Mesenteric fat pad (tissue), 1 donor: ENCODE measurements at places on chromosomes 11 and 22.

- no peak for DNase-seq
Observed at GRCh38 chr11:106159836-106160235, 82.4 kb downstream of the AASDHPPT start.

GRCh38 chr11:77467993-77468392 lies 5.9 kb downstream of the PAK1 start:
- no peak for DNase-seq

DNA sequence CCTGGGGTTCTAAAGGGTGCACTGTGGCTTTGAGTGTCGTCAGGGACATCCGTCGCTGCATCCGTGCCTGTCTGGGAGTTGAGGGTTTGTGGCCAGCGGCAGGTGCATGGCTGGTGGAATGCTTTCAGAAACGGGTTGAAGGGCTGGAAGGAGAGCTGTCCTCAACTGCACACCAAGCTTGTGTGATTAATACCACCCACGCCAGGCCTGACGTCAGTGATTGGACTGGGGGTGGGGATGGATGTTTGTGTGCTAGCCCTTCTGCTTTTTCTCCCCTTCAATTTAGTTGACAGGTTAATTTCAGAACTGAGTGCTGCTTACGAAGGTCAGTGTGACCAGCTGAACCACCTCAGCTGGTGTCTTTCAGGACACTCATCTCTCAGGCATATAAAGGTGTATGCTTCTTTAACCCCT lies 3.2 kb upstream of the GAB2 start:
- no peak for DNase-seq

DNA sequence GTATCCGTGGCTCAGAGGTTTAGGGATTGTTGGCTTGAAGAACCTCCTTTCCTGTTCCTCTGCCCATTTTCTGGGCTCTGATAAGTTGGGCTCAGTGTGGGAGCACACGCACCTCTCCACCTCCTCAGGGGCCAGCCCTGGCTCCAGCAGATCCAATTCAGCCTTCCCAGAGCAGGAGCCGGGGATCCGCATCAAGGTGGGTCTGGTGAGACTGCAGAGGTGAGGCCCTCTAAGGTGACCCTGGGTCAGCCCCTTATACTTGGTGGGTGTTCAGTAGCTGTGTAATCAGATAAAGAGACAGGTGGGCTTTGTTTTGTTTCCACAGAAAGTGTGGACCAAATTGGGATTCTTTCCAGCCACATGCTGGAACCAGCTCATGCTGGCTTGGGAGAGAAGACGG lies 1466.0 kb downstream of the TBC1D22A start:
- DNase-seq, result no peak

DNA sequence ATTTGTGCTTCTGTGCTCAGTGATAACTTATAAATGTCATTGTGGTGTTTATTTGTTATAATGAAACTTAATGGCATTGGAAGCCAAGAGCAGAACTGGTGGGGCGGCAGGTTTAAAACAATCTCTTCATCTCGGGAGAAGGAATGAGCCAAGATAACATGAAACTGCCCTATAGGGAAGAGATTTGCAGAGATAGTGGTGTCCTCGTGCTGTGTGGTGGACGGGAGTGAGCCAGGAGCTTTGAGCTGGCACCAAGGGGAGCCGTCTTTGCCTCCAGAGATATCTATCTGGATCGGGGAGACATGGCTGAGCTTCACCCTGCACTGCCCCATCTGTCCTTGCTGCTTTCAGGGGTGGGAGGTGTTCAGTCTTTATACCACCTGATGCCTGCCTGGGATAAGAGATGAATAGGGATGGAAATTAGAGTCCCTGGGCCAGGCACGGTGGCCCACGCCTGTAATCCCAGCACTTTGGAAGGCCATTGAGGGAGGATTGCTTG lies 189.6 kb downstream of the ST3GAL4 start:
- DNase-seq, result no peak

- DNase-seq, result no peak
Observed at GRCh38 chr22:21951931-21952465, 650 bp downstream of the PPM1F start.

DNA sequence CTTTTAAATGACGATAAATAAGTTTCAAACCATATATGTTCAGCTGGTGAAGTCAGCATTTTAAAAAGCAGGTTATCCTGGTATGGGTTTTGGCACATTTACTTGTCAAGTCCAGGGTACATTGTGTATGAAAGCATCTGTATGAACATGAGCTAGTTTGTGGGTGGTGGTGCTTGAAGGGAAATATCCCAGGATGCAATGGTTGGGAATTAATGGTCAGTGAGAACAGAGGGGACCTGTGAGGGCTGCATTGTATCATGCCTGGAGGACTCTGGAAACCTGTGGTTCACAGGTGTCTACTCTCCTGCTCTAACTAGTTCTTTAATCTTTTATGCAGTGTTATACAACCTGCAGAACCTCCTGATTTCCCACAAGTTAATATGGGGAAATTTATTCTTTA lies 5.8 kb downstream of the DEPDC7 start:
- no peak for DNase-seq

DNA sequence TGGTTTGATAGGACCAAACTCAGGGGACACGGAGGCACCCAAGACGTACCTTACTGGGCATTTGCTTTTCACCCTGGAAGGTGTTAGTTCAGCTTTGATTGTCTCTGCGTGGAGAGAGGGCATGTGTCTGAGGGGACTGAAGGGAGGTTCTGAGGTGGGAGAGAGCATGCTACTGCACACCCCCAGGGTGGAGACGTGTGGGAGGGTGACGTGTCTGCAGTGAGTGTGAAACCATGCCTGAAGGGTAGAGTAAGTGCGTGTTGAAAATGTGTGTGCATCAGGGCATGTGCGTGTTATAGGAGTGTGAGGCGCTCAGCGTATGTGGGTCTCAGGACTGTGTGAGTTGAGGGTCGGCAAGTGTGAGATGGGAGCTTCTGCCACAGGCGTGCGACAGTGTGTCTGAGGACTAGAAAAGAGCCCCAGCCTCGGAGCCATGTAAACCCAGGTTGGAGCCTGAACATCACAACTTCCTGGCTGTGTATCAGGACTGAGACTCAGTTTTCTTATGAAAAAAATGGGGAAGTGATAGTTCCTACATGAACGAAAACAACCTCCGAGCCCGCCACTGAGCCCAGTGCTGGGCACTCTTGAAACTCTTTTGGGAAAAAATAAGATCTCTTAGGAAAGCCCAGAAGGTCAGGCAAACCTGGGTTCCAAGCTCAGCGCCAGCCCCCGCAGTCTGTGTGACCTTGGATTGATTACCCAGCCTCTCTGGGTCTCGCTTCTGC lies 11.8 kb upstream of the KCNJ11 start:
- no peak for DNase-seq

GRCh38 chr11:72452495-72452894 lies 18.2 kb upstream of the CLPB start:
- DNase-seq, result no peak

GRCh38 chr11:86800960-86801272 lies 574 bp downstream of the PRSS23 start:
- DNase-seq, result no peak

- no peak for DNase-seq
Observed at GRCh38 chr11:61893981-61894380, 2.6 kb upstream of the FADS3 start.

GRCh38 chr11:60332846-60333245 lies 5.8 kb downstream of the MS4A6E start:
- no peak for DNase-seq

- no peak for DNase-seq
Observed at GRCh38 chr11:48036466-48036865, 56.1 kb downstream of the PTPRJ start.

DNA sequence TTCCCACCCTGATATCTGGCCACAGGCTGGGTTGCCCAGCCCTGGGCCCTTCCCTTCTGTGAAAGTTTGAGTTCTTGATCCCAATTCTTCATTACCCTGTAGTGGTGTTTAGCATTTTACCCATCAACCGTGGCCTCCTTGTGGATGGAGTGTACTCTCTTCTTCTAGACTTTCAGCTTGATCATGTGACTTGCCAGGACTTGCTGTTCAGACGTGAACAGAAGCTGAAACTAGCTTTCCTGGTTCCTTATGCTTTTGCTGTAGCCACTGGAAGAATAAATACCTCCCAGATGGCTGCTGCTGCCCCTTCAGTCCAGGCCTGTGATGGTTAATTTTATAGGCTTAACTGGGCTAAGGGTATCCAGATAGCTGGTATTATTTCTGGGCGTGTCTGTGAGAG lies 32.7 kb upstream of the DAGLA start:
- DNase-seq, result no peak

GRCh38 chr11:132410383-132410782 lies 1040.0 kb downstream of the NTM start:
- no peak for DNase-seq

DNA sequence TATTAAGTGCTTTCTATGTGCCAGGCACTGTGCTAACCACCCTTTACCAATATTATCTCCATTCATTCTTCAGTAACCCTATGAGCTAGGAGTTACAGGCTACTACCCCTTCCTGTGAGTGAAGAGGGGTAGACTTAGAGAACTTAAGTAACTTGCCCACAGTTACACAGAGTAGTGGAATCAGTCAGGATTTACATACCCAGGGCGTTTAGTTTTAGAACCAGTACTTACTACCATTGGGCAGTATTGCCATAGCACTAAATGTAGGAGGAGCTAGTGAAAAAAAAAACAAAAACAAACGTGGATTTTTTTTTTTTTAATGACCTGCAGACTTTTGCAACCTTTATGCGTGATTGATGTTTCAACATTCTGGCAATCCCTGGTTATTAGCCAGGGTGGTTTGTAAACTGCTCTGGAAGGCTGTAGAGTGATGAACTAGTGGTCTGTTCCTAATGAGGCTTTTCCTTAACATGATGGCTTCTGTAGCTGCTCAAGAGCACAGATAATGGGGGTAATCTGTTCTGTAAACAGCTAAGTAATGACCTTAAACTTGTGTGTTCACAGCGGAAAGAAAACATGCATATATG lies 11.4 kb downstream of the TBCEL start:
- no peak for DNase-seq

GRCh38 chr11:17431139-17431538 lies 42.7 kb upstream of the KCNJ11 start:
- no peak for DNase-seq

GRCh38 chr11:6746086-6746618 lies 25.6 kb downstream of the OR2AG2 start:
- DNase-seq, result no peak

DNA sequence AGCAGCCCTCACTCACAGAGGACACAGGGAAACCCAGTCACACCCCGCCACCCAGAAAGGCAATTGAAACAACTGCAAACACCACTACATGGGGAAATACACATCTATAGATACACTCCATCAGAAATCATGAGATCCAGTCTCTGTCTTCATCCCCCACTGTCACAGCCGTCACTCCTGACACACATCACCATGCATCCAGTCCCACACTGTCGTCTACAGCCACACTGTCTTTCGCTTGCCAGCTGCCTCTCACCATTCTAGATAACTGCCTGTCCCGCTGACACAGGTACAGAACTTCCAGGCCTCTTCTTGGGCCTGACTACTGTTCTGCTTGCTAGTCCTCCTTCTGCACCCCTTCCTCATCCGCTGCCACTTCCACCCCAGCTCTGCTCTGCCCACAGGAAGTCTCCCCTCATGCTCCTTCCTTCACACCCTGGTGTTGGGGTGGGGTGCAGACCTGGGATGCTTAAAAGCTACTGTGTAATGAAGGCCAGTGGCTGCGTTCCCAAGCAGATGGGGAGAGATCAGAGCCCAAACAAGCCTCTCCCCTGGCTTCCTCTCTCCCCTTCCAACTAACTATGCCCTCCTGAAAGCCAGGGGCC lies 42.6 kb downstream of the SLC22A12 start:
- no peak for DNase-seq

- DNase-seq, result no peak
Observed at GRCh38 chr11:70420008-70420464, 21.7 kb downstream of the CTTN start.

GRCh38 chr11:98296091-98296880 lies 724.5 kb upstream of the CNTN5 start:
- DNase-seq, result no peak

GRCh38 chr22:31544481-31545480 lies 48.4 kb downstream of the SFI1 start:
- DNase-seq, result no peak

DNA sequence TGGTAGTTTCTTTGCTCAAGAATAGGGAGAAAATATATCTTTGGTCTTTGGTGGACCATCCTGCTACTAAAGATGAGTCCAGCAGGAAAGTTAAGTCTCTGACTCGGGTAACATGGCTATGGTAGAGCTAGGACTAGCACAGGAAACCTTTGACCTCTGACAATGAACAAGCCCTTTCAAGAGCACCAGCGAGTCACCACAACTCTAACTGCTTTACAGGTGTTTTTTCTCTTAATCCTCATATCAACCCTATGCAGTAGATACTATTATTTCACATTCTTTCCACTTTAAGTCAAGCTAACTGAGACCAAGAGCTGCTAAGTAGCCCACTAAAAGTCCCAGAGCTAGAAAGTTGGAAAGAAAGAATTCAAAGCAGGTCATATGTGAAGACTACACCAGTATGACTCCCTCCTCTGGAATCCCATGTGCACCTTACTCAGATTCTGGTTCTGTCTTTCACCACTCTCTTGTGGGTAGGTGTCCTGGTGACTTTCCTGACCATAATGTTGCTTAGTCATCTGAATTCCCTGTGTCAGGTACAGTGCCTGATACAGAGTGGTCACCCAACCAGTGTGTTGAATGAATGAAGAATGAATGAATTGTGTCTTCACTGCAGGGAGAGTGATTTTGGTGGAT lies 53.8 kb upstream of the ME3 start:
- DNase-seq, result no peak

- no peak for DNase-seq
Observed at GRCh38 chr22:25900880-25901279, 158.9 kb downstream of the MYO18B start.

- DNase-seq, result peak; percentile 51
Observed at GRCh38 chr11:65429068-65429681, 6.6 kb downstream of the NEAT1 start.

DNA sequence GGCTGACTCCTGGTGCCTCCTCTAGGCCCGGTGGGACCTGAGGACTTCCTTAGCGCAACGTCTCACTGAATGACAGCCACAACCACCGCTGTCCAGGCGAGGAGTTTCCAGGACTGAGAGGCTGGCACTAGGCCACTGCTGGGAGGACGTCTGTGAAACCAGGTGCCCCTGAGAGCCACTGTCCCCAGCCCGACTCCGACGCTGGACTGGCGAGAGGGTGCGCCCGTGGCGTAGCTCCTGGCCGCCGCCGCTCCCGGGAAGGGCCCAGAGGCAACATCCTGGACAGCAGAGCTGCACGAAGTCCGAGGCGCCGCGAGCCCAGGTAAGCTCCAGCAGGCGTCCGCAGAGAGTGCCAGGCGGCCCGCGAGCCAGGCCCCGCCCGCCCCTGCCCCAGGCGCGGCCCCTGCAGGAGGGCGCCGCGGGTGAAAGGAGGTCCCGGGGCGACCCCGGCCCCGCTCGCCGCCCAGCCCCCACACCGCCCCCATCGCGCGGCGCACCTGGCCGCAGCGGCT lies 525 bp downstream of the DGCR2 start:
- no peak for DNase-seq

- no peak for DNase-seq
Observed at GRCh38 chr11:7974668-7975067, 9.4 kb upstream of the NLRP10 start.

DNA sequence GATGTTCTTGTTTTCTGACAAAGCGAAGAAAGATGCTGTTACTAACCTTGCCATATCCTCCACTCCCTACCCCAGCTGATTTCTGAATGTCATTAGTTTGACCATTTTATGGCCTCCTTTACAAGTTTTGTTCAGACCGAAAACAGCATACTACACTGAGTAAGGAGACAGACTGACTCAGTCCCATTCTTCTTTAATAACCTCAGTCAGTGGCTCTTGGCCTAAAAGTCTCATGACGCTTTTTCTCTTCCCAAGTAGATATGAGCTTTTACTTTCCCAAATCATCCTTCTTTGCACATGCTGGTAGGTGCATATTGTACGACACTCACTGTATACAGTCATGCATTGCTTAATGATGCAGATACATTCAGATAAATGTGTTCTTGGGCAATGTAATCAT lies 8.0 kb upstream of the FIBIN start:
- no peak for DNase-seq
